Fibroblast of the conjunctiva (primary cell): ENCODE measurements at places on chromosomes 5 and 9.
A peak's percentile ranks its signal among the peaks of the same experiment; 100 is the strongest.

- peak; percentile 20 for DNase-seq
Observed at GRCh38 chr9:93682155-93682968, 106.0 kb downstream of the PHF2 start.

GRCh38 chr5:158553195-158553961 is 546.3 kb downstream of the EBF1 start:
- peak; percentile 60 for DNase-seq

- DNase-seq = no peak
Observed at GRCh38 chr9:29806937-29807618, 2233.8 kb upstream of the C9orf72 start.

DNA sequence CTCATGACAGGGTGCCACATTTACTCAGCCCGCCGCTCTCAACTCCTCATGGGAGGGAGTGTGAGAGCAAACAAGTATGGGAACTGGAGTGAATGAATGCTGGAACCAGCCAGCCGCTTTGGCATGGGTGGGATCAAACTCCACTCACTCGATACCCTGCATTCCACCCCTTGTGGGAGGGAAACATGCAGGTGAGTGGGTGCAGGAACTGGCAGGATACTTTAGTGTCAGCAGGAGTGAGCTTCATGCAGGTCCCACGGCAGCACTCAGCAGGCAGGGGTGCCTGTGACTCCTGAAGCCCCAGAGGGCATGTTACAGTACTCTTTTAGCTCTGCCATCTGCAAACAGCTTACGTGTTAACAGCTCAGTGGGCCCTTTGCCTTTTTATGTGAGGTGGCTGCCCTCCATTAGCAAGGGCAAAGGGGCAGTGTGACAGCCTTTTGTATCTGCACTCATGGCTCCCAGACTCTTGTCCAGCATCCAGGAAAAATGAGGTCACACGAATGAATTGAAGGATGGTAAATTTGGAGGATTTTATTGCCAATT is 433.2 kb upstream of the NMUR2 start:
- no peak for DNase-seq

GRCh38 chr5:179171816-179172745 is 111.9 kb downstream of the ZNF354C start:
- no peak for DNase-seq

- no peak for DNase-seq
Observed at GRCh38 chr5:59591162-59591561, 302.4 kb downstream of the PDE4D start.

GRCh38 chr9:21777701-21778100 is 24.7 kb upstream of the MTAP start:
- peak; percentile 20 for DNase-seq

GRCh38 chr9:93902780-93903655 is 52.1 kb downstream of the BARX1 start:
- no peak for DNase-seq
